ENCODE measurements at places on chromosomes 6 and 20.

DNA sequence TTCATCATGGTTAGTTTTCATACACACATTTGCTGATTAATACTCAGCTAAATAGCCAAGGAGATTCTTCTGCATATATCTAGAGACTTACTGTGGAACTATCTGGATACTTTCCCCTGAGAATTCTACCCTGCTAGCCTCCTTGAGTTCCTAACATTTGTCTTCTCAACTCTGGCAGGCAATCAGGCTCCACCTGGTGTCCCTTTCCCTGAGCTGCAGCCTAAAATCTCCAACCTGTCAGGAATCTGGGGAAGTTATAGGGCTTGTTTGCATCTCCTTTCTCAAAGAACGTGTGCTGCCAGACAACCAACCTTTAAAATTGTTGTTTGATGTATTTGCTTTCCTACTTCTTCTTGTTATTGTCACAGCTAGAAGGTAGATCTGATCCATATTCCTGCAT is 73.4 kb downstream of the FUT9 start:
- no peak for DNase-seq

DNA sequence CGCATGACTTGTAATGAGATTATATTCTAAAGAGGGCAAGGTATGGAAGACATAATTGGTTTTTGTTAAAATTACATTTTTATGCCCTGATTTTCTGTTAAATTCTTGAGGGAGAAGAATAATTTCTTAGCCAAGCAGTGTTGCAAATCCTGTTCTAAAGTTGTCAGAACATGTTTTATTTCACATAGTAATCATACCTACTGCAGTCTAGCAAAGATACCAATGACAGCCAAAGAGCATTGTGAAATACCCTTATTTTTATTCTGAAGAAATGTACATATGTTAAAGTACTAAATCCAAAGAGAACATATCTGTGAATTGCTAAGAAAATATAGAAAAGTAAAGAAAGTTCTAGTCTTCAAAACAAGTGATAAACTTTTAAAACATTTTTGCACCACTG is 39.6 kb upstream of the SMIM8 start:
- DNase-seq: no peak

GRCh38 chr6:104591573-104592334 is 268.0 kb downstream of the HACE1 start:
- DNase-seq: no peak

- DNase-seq: no peak
Measured at GRCh38 chr6:27238010-27238983, 9.2 kb upstream of the PRSS16 start.

DNA sequence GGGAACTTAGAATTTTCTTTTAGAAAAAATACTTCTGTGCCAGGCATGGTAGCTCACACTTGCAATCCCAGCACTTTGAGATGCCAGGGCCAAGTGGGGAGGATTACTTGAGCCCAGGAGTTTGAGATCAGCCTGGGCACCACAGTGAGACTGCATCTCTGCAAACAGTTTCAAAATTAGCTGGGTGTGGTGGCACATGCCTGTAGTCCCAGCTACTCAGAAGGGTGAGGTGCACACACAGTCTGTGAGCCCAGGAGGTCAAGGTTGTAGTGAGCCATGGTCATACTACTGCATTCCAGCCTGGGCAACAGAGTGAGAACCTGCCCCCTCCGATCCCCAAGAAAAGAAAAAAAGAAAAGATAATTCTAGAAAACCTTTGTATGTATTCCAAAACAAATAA is 346.0 kb upstream of the KCNQ5 start:
- no peak for DNase-seq

DNA sequence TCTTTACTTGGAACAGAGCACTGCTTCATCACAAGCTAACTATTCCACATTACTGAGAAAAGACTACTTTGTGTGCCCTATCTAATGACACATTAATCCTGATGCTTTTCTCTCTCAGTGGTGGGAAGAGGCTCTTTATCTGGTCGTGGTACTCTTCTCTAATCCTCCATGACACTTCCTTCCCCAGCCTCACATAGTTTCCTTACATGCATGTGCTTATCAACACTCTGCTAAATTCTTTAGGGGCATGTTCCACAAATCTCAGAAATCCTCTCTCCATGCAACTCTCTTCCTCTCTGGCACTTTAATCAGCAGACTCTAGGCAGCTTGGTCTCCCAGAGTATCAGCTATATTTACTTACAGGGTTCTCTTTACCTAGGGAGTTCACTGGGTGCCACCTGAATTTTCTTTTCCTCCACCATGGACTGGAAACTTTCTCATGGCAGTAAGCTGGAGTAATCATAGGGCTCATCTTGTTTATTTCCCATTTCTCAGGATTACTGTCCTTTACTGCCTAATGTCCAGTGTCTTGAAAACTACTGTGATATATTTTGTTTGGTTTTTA is 27.0 kb upstream of the SLC22A2 start:
- DNase-seq: no peak

- no peak for DNase-seq
Measured at GRCh38 chr6:108836061-108836460, 12.2 kb upstream of the ARMC2 start.

DNA sequence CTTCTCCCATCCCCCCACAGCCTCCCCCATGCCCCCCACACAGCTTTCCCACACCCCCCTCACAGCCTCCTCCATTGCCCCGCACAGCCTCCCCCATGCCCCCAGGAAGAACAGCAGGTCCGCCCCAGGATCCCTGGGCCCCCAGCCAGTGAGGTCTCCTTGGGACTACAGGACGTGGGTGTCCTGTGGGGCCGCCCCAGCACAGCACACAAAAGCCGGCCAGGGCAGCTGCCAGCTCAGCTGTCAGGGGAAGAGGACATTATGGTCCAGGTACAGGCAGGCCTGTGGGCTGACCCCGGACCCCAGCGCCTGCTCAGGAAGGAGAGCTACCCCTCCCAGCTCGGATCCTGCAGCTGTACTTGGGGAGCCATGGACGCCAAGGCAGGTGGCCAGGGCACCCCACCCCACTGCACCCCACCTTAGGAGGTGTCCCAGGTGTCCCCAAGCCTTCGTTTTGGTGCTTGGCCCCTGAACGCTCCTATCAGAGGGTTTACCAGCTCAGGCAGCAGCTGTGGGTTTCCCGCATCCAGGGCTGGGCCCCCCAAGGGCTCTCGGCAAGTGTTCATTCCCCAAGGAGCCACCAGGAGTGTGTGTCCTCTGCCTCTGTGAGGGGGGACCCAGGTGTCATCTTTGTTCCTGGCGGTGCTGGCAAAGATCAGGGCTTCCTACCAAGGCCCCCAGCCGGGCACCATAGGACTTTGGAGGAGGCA is 42.3 kb upstream of the GATA5 start:
- DNase-seq: no peak

- no peak for DNase-seq
Measured at GRCh38 chr6:53691252-53691651, 25.7 kb upstream of the KLHL31 start.

DNA sequence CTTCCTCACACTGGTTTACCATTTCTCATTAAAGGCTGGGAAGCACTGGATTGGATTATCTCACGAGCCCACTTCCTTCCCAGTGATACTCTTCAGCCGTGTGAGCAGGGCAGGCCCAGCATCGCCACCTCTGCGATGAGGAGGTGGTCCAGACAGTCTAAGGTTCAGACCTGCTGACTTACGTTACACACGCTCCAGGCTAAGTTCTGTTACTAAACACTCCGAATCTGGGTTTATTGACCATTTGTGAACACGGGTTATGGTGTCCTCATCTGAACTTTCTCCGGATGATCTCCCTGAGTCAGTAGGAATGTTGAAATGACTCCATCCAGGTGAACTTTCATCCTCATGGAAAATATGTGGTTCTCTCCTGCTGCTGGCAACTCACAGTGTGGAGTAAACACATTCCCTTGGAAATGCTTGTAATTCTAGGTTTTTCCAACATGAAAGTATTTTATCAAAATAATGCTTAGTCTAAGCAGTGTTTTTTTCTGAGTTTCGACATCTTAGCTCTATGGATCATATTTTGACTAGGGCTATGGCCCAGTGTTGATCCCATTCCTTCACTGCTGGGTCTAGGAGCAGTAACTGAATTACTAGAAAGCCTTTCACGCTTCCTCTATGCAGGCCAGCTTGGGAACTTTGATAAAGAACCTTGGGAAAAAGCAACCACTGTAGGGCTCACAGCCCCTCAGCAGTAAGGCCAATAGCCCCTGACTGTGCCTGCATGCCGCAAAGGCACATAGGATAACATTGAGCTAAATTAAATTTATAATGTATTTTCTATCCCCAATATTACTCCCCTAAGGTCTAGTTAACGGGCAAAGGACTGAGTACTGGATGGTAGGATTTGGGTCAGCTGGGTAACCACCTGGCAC is 37.7 kb upstream of the PXDC1 start:
- no peak for DNase-seq

DNA sequence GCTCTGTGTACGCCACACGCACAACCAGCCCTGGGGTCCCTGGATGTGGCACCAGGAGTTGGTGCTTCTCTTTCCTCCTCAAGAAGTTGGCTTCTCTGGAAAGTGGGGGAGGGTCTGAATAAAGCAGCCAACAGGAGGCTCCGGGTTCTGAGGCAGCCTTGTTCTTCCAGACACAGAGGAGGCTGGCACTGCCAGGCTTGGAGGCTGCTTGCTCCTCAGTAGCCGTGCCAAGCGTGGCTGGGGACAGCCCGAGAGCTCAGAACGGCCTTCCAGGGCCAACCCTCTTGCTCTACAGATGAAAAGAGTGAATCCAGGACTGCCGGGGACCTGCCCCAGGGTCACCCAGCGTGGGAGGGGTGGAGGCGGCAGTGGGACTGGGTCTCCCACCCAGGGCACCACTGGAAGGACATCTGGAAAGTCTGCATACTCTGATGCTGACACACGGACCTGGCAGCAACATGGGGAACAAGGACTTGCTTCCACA is 70.4 kb downstream of the SLC22A23 start:
- no peak for DNase-seq

DNA sequence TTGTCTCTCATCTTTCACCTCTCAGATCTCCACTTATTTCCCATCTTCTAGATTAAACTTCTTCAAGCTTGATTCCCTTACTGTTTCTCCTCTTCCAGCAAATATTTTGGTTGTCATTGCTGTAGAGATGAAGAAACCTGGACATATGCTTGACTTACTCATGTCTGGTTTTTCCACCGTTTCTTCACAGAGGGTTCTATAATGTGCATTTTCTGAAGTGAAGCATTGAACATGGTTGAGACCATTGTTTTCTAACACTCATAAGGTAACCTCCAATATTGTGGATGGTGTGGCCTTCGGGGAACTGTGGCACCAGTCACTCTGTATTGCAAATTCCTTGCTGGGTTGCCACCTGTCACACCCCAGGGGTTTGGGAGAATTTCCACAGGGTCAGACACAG is 237.2 kb downstream of the PLCB1 start:
- DNase-seq: no peak

DNA sequence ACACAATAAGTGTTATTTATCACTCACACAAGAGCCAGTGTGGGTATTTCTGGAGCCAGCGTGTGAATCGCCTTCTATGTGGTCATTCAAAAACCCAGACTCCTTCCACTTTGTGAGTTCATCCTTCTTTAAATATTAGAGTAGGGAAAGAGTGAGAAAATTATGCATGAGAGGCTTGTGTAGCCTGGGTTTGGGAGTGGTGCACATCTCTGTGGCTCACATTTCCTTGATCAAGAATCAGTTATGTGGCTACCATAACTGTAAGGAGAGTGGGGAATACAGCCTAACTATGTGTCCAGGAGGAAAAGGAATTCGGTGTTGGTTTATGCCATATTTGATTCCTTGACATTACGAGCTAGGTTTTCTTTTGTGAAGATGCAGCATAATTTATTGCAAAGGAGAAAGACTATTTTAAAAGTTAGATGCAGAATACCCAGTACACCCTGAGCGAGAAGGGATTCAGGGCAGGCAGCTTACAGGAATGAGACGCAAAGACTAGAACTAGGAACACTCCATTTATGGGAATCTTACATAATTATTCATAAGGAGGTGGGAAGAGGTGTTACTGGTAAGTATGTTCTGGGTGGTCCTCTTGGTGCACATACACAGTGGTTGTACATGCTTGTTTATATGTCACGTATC is 638.5 kb downstream of the COL12A1 start:
- no peak for DNase-seq

GRCh38 chr6:1510239-1510638 is 99.5 kb upstream of the FOXC1 start:
- DNase-seq: no peak

- no peak for DNase-seq
Measured at GRCh38 chr6:15255909-15256395, 10.1 kb downstream of the JARID2 start.

DNA sequence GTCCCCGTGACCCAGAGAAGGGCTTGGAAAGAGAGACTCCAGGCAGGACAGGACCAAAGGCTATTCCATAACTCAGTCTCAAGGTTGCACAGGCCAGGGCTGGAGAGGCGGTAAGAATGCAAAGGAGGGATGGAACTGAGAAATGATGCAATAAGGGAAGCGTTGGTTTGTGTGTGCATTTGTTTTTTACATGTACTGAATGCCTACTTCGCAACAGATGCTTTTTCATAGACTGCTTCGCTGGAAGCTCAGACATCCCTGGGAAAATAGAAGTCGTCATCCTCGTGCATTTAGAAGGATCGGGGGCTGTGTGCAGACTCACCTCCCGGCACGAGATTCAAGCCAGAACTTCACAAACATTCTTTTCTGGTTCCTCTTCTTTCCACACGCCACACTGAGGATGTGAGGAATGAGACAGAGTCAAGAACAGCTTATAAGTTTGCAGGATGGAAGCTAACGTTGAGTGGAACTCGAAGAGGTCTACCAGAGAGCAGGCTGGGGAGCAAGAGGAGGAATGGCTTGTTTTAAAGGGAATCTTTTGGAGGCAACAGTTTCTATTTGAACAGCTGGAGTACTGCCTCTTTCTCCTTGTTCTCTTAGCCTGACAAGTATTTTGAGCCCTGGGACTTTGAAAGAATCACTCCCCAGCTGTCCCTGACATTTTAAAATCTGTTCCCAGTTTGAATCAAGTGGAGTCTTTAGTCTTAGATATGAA is 19.3 kb upstream of the LY86 start:
- DNase-seq: no peak

- no peak for DNase-seq
Measured at GRCh38 chr20:54218470-54218869, 10.6 kb downstream of the PFDN4 start.

DNA sequence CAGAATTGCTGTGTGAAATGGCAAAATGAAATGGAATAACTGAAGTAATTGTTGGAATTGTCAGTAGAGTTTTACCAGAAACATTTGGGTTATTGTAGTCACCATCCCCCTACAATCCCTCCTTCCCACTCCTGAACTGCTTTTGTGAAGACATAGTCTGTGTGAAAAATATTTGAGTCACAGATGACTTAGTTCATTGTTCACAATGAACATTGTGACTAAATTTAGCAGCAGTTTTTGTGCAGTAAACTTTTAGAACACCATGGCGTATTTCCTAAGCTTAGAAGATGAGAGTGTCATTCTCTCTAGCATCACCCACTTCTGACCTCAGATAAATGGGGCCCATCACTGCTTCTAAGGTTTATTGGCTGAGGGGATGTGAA is 11.0 kb downstream of the OTOR start:
- DNase-seq: no peak

DNA sequence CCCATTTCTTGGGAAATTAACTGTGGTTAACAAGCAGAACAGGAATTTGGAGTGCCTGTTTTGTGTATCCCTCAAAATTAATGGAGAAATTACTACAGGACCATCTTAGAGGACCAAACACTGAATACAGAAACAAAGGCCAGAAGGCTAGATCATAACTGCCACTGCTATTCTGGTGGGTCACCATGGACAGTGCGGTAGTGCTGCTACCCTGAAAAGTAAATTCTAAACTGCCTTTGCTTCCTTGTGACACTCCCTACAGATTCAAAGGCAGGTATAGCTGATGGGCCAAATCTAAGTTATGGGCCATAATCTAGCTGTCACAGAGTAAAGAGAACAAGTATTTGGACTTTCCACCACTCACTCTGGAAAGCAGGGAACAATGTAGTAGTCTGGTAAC is 575.8 kb upstream of the ADGRB3 start:
- DNase-seq: no peak
